ENCODE measurements at places on chromosomes 1 and 21.

DNA sequence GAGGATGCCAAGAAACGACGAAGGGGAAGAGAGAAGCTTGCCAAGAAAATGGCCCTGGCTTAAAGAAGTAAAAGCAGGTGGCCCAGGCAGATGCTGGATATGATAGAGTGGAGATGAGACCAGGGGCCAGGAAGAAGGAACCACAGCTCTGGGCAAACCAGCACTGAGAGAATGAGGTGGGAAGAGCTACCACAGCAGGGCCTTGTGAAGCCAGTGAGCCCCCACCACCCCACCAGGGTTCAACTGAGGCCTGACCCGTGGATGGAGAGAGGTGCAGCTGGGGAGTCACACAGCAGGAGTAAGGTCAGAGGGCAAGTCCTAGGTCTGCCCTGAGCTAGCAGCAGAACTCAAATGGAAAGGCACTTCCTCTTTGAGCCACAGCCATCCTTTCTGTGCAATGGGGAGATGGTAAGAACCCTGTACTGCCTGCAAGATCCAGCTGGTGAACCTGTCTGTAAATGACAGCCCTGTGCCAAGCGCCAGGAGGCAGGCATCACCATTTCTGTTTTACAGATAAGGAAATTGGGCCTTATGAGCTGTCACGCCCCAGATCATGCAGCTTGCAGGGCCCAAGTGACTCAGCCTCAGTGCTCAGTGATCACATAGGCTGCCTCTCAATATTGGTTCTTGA, 8.5 kb downstream of the SH3BGRL3 start:
- no peak for DNase-seq

GRCh38 chr1:112528076-112528475, 19.3 kb downstream of the WNT2B start:
- DNase-seq, result no peak

DNA sequence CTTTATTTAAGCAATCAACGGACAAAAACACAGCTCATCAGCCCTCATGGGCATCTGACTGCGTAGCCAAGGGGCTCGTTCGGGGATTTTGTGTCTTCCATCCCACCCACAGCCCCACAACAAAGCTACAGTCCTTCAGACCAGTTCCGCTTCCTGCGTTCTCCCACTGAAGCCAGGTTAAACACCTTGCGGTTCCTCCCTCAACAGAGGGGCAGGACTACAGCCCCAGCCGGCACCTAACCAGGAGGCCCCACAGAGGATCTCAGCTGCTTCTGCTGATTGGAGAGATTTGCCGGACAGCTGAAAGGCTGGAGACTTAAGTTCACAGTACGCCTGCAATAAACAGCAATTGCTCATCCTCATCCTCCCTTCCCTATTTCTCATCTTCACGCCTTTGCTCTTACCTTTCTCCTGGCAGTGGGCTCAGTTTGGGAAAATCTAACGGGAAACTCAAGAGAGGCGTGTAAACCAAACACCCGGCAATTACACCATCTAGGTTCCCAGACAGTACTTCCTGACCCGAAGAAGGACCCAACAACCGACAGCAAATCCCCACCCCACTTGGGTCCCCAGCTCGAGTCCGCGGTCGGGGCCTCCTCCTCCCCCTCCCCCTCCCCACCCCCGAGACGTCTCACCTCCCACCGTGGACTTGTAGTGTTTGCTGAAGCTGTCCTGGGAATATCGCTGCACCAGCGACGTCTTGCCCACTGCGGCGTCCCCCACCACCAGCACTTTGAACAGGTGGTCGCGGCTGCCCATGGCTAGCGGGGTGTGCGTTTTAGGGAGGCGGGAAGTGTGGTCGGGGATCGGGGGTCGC, 876 bp downstream of the RAB29 start:
- DNase-seq, result no peak

- DNase-seq, result no peak
Measured at GRCh38 chr1:204191456-204191855, 4.8 kb downstream of the KISS1 start.

DNA sequence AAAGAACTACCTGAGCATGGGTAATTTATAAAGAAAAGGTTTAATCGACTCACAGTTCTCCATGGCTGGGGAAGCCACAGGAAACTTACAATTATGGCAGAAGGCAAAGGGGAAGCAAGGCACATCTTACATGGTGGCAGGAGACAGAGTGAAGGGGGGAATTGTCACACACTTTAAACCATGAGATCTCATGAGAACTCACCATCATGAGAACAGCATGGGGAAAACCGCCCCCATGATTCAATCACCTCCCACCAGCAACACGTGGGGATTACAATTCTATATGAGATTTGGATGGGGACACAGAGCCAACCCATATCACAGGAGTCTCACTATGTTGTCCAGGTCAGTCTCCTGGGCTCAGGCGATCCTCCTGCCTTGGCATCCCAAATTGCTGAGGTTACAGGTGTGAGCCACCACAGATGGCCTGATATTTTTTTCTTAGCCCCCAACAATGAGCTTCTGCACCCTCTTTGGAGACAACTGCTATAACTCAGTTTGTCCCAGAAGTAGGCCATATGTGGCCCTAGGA, 22.5 kb upstream of the MORC3 start:
- no peak for DNase-seq

- DNase-seq, result no peak
Measured at GRCh38 chr1:235972311-235972689, 92.6 kb downstream of the NID1 start.
